NCI-H1417 (cell line): ENCODE measurements at places on chromosomes 3 and 15.

DNA sequence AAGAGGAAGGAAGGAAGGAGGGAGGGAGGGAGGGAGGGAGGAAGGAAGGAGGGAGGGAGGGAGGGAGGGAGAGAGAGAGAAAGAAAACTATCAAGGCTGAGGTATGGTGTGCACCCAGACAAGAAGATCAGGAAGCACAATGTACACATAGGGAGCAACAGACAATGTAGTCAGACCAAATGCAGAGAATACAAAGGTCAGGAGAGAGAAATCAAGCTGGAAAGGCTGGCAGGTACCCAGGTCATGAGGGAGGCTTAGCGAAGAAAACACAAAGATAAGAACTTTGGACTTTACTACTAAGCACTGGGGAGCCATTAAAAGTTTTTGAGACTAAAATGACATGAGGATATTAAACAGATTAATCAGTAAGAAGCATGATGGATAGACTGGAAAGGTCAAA lies 176.0 kb upstream of the TMCO5A start:
- no peak for DNase-seq

DNA sequence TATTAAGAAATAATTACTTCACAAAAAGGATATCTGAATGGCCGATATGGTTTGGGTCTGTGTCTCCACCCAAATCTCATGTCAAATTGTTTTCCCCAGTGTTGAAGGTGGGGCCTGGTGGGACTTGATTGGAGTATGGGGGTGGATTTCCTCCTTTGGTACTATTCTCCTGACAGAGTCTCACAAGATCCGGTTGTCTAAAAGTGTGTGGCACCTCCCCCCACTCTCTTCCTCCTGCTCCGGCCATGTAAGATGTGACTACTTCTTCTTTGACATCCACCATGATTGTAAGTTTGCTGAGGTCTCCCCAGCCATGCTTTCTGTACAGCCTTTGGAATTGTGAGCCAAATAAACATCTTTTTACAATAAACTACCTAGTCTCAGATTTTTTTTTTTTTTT lies 34.5 kb downstream of the ZBTB11 start:
- no peak for DNase-seq

DNA sequence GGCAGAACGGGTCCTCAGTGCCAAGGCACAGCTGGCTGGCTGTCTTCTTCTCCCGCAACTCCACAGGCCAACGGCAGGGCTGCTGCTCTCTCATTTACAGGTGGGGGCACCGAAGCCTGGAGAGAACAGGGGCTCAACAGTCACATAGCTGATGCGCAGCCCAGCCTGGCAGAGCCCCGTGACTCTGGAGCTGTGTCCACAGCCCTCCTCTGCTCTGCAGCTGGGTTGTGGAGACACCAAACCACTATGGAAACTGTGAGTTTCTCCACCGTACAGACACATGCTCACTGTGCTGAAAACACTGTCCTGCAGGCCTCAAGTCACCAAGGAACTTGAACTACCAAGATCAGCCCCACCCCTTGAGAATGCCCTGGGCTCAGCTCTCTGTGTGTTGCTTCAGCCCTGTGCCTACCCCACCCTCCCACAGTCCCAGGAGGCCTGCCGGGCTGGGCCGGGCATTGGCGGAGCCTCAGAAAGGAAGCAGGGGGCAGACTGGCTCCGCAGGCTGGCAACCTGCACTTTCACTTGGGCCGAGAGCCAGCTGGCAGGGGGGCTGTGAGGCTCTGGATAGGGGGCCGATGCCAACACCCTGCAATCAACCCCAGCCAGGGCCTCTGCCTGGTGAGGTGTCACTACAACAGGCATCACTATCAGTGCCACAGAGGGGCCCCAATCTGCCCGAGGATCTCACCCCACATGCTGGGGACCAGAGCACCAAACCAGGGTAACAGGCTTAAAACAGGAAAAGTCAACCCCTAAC lies 113.7 kb upstream of the RPL32 start:
- DNase-seq, result no peak

GRCh38 chr3:26625187-26625586 lies 2.6 kb downstream of the LRRC3B start:
- no peak for DNase-seq

- no peak for DNase-seq
Measured at GRCh38 chr15:36432161-36432560, 147.3 kb upstream of the CDIN1 start.

GRCh38 chr3:15097891-15098290 lies 1.1 kb downstream of the RBSN start:
- no peak for DNase-seq
